ENCODE measurements at places on chromosomes 7 and 10. TPM values are rescaled to one million over a fixed set of nuclear protein-coding genes. Genes with fewer than 3 reads are reported as not detected.
A peak's percentile ranks its signal among the peaks of the same experiment; 100 is the strongest.

DNA sequence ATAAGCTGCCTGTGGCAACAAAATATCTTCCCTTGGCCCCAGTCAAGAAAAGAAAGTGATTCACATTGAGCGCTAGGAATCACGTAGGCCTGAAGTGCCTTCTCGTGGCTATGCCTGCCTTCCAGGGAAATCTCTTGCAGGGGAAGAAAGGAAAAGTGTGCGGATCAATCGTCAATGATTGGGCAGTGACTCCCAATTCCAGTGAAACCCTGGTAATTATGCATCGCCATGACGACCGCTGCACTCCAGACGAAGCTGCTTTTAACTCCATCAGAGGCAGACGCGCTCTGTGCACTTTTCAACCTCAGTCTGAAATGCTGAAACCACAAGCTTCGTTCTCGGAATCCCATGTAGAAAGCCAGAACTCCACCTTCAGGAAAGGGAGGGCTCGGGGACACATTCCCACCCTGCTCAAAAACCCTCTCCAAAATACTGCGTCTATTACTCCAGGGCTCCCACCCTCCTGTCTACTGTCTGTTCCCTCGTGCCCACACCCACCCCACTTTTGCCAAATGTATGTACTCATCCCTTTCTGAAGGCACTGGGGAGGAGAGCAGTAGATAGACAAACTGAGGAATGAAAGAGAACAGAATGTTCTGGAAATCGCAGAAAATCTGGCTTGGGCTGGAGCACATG is 24.2 kb upstream of the PRKAG2 start:
- DNase-seq, result no peak

DNA sequence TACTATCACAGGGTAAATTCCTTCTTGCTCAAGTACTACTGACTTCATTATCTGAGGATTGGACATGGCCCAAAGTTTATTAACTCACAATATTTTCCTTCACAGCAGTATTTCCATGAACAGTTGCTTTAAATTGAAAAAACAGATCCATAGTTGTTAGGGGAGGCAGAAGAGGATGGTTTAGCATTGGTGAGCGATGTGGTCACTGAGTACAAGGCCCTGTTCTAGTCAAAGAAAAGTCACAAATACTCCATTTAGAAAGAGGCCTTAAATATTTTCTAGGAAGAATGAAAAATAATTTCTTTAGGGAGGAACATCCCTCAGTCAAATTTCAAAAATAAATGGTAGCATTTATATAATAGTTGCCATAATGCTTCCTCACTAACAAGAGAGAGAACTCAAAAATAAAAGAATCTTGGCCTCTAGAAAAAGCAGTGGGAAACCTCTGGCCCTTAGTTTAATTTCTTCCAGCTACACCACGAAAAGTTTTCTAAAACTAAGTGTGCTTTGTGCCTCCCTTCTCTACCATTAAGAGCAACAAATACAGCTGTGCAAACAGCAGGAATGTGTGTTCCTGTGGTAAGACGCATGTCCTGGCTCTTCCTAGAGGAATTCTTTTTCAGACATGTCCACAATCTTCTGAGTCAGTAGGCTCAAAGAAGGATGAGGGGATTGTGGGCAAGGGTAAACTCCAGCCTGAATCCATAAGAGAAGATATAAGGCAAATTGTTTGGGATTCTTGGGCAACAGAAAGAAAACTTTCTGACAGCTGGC is 105.7 kb downstream of the HOXA1 start:
- DNase-seq, result no peak

DNA sequence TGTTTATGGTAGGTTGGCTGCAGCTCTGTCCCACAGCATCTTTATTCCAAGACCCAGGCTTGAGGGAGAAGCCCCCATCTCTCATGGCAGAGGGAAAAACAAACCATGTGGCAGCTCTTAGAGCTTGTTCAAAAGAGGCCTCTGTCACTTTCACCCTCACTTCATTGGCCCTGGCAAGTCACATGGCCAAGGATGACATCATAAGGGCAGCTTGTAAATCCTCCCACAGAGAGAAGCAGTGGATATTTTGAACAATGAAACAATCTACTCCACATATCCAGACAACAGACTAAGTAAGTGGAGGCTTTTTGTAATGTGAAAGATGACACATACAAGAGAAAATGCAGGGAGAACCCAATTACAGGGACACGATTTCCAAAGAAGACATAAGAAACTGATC is 108.1 kb downstream of the GRID1 start:
- no peak for DNase-seq

DNA sequence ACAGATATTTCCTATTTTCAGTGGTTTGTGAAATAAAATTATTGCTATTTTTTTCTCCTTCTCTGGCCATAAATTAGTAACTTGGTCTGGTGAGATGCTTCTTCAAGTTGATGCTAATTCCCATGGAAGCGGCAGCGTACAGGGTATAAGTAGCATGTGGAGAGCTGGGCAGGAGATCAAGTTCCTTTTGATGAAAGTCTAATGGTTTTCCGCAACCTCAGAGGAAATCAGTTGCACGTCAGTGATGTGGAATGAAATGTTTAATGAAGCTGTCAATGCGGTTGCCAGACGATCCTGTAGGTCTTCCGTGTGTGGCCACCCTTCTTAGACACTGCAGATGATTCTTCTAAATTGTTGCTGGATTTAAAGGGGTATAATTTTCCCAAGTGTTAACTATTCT is 236.4 kb upstream of the GRM3 start:
- DNase-seq, result no peak

DNA sequence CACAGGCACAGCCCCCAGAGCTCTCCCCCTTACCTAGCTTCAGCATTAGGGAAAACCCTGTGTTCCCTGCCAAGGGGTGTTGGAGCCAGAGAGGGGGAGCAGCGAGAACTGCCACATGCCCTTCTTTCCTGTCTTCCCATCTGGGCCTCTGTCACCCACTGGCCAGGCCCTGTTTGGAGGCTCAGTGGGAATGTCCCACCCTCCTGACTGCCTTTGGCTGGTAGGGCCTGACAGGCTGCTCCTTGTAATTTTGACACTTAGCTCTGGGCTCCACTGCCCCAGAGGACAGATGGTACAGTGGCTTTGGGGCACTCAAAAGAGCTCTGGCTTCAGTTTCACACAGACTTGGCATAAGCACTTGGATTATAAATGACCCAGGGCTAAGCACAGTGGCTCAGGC is 50.6 kb downstream of the GRID2IP start:
- no peak for DNase-seq

- DNase-seq, result no peak
Observed at GRCh38 chr10:50431791-50432190, 180.5 kb upstream of the ASAH2 start.

The CRYGN gene
- total RNA-seq, result not detected

DNA sequence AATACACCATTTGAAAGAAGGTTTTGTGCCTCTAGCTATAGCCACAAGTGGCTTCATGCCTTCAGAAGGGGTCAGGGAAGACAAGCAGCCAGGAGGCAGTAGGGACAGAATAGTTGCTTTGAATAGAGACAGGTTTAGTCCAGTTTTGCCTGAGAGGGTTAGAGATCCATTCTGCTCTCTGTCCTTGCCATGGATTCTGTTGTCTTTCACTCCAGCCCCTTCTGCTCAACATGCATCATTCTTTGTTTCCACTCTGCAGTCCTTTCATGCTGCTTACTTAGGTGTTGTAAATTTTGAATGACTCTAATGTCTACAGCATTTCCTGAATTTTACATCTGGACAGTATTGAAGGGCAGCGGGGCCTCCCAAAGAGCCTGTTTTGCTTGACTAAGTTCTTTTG is 60.3 kb downstream of the CNTNAP2 start:
- DNase-seq, result no peak

DNA sequence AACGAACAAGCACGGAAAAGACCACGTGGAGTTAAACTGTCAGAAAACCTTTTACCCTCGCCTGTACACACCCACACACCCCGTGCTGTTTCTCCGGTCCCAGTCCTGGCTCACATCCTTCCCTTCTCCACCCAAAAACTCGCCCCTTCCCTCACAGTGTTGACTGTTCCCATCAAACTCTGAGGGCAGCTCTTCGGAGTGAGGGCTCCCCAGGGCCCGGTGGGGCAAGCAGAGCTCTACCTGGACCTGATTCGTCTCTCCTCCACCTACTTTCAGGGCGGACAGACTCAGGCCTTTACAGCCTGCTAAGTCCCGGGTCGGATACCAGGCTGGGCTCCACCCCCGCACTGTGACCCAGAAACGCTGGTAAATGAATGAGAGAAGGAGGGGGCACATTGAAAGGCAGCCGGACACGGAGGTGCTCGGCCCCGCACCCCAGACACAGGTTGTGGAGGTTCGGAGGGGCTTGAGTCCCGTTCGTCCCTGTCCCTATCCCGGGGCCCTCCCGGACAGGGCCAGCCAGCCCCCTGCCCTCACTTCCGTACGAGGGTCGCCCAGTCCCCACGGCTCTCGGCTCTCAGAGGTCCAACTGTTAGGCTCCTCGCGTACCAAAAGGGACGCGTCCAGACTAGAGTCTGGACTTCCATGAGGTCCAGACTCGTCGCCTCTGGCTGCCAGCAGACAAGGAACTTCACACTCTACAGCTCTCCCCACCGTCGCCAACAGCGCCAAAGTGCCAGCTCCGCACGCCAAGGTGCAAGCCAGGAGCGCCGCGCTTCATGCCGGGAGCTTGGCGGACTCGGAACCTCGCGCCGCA is 31.7 kb upstream of the ASL start:
- DNase-seq, result peak; percentile 85

DNA sequence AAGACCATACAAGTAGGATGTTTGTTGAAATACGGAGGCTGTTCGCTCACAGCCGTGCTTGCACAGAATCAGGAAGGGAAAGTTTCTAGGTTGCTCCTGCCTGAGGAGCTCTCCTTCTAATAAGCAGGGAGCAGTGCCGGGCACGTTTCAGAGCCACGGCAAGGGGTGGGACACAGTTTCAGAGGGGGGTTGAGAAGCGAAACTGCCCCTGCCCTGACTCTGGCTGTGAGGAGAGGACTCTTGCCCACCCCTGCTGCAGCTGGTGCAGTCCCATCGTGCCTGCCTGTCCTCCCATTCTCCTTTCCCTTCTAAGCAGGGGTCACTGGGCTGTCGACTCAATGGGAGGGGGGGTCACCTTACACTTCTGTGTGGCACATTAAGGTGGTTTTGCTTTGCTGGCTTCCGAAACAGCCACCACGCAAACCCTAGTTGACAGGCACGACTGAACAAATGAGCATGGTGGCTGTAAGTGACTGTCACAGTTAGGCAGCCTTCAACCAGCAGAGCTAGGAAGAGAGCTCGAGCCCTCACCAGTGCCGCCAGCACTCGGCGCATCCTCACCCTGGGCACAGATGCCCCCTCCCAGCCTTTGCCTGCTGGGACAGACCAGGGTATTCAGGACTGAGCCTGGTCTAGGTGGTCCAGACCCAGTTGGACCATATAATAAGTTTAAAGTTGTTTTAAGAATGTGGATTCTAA is 37.5 kb downstream of the ZNF467 start:
- DNase-seq, result no peak

DNA sequence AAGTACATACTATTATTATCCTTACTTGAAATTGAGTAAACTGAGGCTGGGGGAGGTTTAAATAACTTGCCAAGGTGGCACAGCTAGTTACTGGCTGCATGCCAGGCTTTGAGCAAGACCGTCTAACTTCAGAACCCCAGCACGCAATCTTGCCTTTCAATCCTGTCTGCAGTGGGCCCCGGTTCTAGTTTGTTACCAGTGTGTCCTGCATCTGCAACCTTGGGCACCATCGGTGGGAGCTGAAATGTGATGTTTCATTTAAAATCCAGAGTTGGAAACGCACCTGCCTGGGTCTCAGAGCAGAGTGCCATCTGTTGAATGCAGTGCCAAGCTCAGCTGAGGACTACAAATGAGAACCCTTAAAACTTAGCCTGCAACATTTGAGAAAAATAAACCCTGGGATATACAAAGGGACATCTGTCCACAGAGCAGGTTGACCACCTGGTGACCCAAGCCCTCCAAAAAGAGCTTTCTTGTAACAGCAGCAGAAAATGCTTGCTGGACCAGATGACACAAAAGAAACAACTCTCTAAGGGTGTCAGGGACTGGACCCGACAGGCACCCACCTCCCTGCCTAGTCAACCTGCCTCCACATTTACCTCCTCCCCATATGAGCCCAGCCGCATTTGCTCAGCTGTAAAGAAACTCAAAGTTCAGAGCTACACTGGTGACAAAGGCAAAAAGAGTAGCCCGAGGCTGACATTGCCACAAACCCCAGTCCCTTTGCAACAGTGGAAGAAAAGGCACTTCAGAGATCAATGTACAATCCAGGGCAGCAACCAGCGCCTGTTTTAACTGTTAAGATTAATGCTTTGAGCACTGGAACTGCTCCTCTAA is 1.7 kb downstream of the SH3PXD2A start:
- DNase-seq, result no peak

GRCh38 chr7:30278376-30278775 is 6.0 kb upstream of the ZNRF2 start:
- no peak for DNase-seq
